ENCODE measurements at places on chromosomes 12 and 14.
A peak's percentile ranks its signal among the peaks of the same experiment; 100 is the strongest.

GRCh38 chr14:104085889-104086201 is 345 bp downstream of the ASPG start:
- DNase-seq: no peak

- DNase-seq: peak; percentile 56
These were observed 7.9 kb upstream of the KLRB1 start for GRCh38 chr12:9615420-9616136.

GRCh38 chr12:113693693-113694092 is 222.0 kb upstream of the LHX5 start:
- no peak for DNase-seq

DNA sequence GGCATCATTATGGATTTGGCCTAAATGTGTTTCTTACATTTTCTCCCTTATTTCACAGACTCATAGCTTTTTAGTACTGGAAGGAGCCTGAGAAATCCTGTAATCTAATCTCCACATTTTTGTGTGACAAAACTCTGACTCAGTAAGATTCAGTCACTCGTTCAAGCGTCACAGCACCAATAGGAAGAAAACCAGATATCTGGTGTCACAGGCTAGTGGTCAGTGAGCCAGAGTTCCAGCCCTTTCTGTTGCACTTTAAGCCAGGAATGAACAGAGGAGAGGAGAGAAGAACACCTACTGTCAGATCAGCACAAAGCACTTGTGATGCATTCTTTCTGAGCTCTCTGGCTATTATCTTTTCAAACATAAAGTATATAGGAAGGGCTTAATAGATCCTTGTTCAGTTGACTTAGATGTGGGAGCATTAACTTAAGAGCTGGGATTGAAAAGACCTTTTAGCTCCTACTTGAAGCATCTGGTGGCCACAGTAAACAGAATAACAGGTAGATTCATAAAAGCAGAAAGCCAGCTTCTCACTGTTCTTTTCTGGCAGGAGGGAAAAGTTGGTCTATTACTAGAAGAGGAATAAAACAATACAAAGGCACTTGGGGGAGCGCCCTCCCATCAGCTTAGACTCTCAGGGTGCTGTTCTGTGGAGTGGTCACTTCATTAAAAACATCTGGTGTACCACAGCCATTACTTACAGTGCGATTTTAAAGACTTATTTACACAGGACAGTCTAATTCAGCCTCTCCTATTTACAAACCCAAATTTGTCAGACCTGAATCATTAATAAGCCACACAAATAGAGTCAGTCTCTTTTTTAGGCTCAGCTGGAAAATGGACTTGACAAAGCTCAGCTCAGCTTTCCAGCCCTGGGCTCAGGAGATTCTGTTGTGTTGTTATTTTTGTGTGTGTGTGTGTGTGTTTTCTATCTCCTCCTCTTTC is 12.2 kb upstream of the NID2 start:
- DNase-seq: no peak

- peak; percentile 98 for DNase-seq
These were observed 163.6 kb upstream of the PLEKHG7 start for GRCh38 chr12:92539110-92539749.

All from NB4 (cell line).